ENCODE measurements at places on chromosomes 7 and 10.

DNA sequence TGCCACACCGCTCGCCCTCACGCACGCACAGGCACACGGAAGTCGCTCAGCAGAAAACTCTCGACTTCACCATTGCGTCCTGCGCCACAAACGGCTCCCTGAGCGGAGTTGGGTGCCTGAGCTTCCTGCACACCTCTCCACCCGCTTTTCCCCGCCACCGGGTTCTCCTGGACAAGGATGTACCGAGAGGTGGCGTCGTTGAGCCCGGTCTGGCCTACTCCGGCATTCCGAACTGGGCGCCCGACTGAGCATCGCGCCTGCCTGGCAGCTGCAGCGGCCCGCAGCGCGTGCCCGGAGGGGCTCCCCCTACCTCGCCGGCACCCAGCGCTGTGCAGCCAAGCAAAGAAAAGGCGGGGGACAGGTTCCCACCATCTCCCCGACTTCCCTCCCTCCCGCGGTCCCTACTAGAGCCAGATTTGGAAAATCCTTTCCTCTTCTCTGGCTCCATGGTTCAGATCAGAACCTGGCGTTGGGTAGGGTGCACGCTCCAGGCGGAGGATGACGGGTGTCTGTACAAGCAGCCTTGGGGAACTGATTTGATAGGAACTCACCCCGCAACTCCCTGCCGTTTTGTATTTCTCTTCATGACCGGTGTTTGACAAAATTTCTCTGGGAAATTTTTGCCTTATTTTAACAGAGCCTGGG lies 1.7 kb downstream of the SORCS3 start:
- no peak for DNase-seq

DNA sequence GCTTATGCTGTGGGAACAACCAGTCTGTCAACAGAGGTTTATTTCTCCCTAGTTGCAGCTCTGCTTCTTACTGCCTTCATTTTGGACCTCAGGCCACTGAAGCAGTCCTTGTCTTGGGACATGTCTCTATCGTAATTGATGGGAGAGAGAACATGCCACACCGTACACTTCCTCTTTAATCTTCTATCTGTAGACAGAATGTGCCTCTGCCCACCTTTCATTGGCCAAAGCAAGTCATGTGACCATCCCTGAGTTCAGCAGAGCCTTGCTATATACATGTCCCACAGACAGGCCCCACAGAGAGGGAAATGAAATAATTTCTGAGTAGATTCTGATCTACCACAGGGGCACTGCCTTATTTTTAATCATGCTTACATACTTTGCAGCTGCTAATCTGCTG lies 98.0 kb downstream of the KCND2 start:
- DNase-seq = no peak

GRCh38 chr7:21867226-21867625 lies 78.5 kb downstream of the CDCA7L start:
- no peak for DNase-seq

- DNase-seq = no peak
These were observed 15.5 kb upstream of the ADGRA1 start for GRCh38 chr10:133072196-133072595.

GRCh38 chr7:104767826-104768536 lies 246.0 kb upstream of the KMT2E start:
- no peak for DNase-seq

GRCh38 chr7:132956556-132956955 lies 125.3 kb downstream of the CHCHD3 start:
- DNase-seq = no peak

GRCh38 chr10:19705250-19705649 lies 111.0 kb upstream of the PLXDC2 start:
- no peak for DNase-seq

DNA sequence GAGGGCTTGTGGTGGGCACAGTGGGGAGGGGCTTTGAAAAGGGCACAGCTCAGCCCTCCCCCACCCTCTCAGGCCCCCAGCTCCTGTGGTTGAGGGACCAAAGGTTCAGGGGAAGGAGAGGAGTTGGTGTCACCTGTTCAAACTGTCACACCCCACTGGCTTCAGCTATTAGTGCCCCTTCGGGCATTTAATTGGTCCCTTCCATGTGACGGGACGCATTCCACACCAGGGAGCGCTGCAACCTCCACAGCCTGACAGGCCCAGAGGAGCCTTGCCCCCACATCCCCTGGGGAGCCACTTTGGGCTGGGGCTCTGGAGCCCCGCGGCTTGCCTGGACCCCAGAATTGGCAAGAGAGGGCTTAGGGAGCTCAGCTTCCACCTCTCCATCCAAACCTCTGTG lies 75.7 kb downstream of the C10orf105 start:
- DNase-seq = no peak

GRCh38 chr7:7099584-7100014 lies 82.7 kb upstream of the C1GALT1 start:
- no peak for DNase-seq

DNA sequence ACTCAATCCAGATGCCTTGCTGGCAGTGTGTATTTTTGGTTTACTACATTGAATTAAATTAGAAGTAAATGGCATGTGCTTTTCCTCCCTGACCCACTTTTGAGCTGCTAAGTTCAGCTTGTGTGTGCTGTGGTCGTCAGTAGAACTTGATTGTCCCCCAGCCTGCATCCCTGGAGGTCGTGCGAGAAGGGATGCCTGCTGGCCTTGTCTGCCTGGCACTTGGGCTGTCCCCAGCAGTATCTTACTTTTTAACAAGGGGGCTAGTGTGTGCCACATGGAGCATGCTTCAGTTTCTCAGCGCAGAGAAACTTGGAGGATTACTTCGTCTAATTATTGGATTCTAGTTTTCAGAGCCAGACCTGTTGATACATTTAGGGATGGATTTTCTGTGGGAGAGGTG lies 80.2 kb downstream of the ADCY1 start:
- no peak for DNase-seq

DNA sequence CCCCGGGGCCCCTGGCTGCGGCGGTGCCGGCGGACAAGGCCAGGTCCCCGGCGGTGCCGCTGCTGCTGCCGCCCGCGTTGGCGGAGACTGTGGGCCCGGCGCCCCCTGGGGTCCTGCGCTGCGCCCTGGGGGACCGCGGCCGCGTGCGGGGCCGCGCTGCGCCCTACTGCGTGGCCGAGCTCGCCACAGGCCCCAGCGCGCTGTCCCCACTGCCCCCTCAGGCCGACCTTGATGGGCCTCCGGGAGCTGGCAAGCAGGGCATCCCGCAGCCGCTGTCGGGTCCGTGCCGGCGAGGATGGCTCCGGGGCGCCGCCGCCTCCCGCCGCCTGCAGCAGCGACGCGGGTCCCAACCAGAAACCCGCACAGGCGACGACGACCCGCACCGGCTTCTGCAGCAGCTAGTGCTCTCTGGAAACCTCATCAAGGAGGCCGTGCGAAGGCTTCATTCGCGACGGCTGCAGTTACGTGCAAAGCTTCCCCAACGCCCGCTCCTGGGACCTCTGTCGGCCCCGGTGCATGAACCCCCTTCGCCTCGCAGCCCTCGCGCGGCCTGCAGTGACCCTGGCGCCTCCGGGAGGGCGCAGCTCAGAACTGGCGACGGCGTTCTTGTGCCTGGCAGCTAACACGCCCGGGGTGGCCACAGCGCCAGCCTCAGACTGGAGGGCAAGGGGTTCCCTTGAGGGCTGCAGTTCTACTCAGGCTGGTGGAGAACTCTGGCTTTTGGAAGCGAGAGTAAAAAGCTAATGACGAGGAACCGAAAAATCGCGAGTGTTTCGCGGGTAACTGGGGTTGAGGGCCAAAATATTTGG lies 804 bp downstream of the FRAT1 start:
- DNase-seq = peak; percentile 7

DNA sequence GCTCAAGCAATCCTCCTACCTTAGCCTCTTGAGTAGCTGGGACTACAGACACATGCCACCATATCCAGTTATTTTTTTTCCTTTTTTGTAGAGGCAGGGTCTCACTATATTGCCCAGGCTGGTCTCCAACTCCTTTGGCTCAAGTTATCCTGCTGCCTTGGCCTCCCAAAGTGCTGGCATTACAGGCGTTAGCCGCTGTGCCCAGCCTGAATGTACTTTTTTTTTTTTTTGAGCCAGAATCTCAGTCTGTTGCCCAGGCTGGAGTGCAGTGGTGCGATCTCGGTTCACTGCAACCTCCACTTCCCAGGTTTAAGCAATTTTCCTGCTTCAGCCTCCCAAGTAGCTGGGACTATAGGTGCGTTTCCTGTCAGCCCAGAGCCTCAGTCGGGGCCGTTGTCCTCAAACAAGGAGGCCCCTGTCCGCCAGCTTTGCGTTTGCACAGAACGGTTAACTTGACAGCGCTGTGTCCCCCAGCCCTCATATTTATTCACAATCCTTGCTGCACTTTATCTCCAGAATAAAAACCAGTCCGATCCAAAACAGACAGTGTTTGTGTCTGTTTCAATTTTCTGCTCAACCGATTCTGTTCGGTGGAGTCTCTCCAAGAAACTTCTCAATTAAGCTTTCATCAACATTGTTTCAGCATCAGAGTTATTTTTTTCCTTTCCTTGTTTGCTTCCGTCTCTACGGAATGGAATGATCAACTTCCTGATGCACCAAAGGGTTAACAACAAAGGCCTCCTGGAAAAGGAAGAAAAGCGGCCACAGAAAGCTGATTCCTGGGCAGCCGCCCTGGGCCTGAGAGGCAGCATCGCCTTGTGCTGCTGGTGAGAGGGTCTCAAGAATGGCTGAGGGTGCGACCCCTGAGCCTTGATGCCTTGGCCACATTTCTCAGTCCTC lies 64.5 kb downstream of the PDIA4 start:
- DNase-seq = no peak

DNA sequence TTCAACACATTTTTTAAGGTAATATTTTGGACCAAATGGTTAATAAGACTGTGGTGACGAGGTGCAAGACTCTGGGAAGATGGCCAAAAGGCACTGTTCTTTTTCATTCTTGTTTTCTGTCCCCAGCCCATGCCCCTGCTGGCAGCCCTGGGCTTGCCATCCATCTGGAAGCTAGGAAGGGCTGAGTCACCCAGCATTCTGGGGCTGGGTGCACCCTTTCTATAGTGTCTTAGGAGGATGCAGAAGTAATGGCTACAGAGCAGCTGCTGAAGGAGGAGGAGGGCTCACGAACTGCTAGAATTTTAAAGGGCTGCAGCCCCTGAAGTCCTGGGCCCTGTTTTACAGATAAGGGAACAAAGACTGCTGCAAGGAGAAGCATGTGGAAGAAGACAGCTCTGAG lies 42.8 kb upstream of the ZNF32 start:
- DNase-seq = no peak

DNA sequence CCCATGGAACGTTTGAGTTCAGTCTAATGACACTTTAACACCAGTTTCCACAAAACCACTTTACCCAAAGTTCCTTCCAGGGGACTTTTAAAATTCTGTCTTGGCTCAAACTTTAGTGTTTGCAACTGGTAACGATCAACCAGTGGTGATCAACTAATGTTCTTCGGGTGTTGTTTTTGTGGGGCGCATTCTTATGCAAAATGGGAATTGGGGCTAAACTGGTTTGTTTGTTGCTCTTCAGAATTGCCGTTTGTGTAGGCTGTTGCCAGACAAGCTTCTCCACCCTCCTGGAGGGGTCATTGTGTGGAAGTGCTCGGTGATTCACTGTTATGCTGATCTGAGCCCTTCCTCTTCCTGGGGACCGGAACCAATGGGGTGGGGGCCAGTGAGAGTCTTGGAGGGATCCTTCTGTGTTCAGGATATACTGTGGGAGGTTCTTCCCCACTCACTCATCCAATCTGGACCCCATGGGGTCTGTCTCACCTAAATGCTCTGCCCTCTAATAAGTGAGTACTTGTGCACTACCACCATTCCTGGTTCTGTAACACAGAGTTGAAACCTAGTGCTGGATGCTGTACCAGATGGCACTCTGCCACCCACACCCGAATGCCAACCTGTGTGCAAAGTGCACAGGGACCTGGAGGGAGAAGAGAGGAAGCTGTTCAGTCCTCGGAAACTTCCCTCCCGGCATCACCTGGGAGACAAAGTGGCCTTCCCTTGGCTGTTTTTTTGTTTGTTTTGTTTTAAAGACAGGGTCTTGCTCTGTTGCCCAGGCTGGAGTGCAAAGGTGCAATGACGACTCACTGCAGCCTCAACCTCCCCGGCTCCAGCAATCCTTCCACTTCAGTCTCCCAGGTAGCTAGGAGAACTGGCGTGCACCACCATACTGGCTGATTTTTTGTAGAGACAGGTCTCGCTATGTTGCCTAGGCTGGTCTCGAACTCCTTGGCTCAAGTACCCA lies 2.1 kb downstream of the NFE2L3 start:
- no peak for DNase-seq

- DNase-seq = peak; percentile 8
These were observed 73.9 kb upstream of the LEP start for GRCh38 chr7:128167042-128167701.

DNA sequence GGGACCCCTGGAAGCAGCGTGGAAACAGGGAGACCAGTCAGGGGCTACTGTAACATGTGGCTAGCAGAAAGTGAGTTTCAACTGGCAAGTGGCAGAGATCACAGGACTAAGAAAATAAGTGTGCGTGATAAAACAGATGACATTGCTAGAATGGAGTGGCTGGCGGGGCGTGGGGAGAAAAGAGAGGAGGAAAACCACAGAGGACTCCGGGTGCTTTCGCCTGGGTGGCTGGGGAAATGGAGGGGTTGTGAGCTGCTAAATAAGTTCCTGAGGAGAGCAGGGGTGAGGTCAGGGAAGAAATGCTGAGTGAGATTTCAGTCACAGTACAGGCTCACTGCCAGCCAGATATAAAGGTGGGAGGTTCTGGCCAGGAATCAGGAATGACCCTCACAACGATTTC lies 166.9 kb downstream of the MYOF start:
- no peak for DNase-seq

DNA sequence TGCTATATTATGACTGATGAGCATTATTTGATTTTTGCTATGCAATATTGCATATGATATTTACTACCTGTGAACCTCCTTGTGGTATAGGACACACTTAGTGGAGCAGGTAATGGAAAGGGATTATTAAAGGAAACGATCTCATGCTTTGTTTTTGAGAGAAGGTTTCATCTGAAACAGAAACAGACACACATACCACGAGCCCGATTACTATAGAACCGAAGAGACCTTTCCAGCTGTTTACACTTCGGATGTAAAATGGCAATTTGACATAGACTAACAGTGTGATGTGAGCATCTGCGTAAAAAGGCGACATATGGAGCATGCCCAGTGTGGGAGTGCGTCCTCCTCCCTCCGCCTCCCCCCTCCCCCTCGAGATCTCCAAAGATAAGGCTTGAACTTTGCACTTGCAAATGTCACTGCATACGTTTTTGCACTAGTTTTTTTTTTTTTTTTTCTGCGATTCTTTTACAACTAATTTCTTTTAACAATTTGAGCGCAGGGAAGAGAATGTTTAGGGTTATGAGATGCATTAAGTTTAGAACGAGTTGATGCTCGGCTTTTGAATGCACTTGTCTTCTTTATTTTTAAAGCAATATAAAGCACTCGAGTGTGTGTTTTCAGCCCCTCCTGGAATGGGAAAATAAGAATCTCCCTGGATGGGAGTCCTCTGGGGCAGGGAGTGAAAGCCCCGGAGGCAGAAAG lies 251.0 kb downstream of the NSUN6 start:
- no peak for DNase-seq

GRCh38 chr7:137850972-137851945 lies 4.5 kb upstream of the DGKI start:
- no peak for DNase-seq

DNA sequence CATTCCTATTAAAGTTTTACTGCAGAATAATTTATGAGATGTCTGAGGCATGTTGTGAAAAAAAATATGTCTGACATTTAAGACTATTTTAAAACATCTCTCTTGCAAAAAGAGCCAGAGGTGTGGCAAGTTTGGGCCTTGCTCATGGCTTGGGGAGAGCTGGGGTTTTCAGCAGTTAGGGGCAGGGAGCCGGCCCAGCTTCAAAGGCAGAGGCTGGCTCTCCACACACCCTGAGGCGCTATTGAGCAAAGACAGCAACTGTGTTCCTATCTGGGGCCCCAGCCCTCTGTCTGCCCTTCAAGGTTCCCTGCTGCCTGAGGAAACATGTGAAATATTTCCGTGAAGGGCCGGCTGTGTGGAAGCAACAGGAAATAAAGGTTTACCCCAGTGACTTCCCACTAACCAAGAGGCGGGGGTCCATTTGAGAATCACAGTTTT lies 94.0 kb downstream of the SORBS1 start:
- no peak for DNase-seq

All from cortex of kidney (tissue), 1 donor.